CD8-positive, alpha-beta memory T cell (primary cell): ENCODE measurements at places on chromosomes 13 and 19.

GRCh38 chr13:45941261-45941660, 89.7 kb upstream of the SIAH3 start:
- DNase-seq = no peak

DNA sequence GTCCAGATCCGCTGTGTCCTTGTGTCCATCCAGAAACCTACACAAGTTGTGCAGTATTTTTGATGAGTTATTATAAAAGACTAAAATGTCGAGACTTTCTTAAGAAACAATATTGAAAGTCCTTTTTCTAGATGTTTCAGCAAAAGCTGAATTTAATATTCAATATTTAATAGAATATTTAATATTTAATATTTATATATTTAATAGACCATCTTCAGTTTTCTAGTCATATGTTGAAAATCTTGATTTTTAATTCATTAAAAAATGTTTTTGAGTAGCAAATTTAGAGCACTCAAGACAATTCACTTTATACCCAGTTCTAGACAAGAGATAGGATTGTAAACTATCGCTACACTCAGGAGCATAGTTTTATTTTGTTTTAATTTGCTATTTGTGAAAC, 447.8 kb downstream of the SLITRK5 start:
- DNase-seq = no peak

GRCh38 chr13:75174481-75174880, 307.5 kb downstream of the TBC1D4 start:
- DNase-seq = no peak

GRCh38 chr19:36046443-36047050, 7.5 kb downstream of the THAP8 start:
- no peak for DNase-seq

DNA sequence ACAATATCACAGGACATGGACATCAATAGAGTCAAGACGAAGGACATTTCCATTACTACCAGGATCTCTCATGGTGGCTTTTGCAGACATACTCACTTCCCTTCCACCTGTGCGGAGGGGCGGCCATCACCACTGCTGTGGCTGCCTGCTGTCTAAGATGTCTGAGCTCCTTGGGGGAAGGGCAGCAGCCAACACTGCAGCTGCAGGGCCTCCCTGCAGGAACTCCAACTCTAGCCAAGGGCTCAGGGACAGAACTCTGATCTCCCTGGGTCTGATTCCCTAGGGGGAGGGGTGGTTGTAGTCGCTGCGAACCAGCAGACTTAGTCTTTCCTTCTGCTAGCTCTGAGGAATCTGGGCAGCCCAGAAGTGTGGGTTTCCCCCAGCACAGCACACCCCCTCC, 78.9 kb upstream of the ANKRD10 start:
- no peak for DNase-seq

- no peak for DNase-seq
These were observed 475.4 kb upstream of the ARGLU1 start for GRCh38 chr13:107043021-107043956.

DNA sequence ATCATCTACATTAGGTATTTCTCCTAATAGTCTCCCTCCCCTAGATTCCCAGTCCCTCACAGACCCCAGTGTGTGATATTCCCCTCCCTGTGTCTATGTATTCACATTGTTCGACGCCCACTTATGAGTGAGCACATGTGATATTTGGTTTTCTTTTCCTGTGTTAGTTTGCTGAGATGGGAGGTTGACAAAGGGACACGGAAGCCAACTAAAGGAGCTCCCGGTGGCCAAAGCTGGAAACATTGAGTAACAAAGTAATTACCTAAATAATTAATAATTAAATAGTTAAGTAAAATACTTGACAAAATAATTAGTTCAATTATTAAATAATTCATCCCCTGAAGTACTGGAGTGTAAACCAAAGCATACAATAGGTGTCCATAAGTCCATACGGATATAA, 1.7 kb upstream of the PRR20A start:
- DNase-seq = no peak
